ENCODE measurements at places on chromosomes 4 and X. TPM values are rescaled to one million over a fixed set of nuclear protein-coding genes. Genes with fewer than 3 reads are reported as not detected.

DNA sequence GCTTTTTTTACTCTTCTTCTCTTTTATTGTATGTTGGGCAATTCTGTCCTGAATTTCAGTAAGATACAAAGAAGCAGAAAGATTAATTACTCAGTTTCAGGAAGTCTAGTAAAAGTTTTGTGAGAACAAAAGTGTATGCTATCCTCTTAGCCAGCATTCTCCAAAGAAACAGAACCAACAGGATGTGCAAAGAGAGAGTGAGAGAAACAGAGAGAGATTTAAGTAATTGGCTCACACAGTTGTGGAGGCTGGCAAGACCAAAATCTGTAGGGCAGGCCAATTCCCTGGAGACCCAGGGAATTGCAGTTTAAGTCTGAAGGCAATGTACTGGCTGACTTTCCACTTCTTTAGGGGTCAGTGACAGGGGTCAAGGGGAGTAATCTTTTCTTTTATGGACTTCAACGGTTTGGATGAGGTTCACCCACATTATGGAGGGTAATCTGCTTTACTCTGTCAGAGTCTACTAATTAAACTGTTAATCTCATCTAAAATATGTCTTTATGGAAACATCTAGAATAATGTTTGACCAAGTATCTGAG is 59.2 kb upstream of the SLC39A8 start:
- no peak for DNase-seq

GRCh38 chrX:38754818-38755718 is 46.2 kb upstream of the MID1IP1 start:
- no peak for DNase-seq

DNA sequence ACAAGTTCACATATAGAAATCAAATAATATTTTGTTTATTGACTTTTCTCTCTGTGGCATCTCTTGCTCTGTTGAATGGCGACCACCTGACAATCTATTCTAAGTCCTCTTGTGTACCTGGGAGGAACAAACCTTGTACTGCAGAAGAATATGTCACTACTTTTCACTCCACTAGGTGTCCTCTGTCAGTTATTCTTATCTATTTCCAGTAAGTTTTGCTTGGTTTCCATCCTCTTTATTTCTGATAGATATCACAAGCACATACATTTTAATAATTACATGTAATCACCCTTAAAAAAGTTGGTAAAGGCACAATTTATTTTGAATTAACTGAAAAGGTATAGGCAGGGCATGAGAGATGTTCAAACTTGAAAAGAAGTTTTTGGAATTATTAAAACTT is 238.4 kb downstream of the SNCA start:
- no peak for DNase-seq

- DNase-seq: no peak
Observed at GRCh38 chr4:41569961-41570360, 32.0 kb downstream of the LIMCH1 start.

Gene SLC2A9
- 0.86 TPM for total RNA-seq

- DNase-seq: no peak
Observed at GRCh38 chrX:133847340-133847994, 137.9 kb downstream of the GPC3 start.

DNA sequence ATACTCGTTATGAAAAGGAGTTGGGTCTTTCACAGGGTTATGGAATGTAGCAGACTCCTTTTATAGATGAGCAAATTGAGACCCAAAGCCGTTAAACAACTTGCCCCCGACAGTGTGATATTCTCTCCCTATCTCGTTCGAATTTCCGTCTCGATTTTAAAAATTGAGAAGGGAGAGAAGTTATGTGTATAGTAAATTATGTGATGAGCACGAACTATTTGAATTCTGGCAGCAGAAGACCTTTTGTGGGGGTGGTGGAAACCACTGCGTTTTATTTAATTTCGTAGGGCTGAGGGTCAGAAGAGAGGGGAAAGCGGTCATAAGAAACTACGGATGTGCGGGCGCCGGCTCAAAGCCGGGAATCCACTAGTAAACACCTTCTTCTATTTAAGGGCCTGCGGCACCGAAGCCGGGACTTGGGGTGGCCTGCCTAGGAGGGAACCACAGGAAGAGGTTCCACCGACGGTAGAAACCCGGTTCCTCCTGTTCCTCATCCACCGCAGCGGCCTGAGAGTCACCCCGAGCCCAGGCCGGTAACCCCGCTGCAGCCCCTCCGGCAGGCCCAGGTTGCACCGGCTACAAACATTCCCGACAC is 1.5 kb upstream of the DDX3X start:
- DNase-seq: peak; percentile 41

- DNase-seq: no peak
Observed at GRCh38 chr4:8544282-8544681, 35.9 kb upstream of the GPR78 start.

Gene SSX3
- total RNA-seq: not detected

Gene CHRDL1
- not detected for total RNA-seq

Measured in activated naive CD4-positive, alpha-beta T cell treated with anti-CD3 and anti-CD28 coated beads for 36 hours (primary cell).